Stimulated activated CD4-positive, alpha-beta T cell treated with anti-CD3 and anti-CD28 coated beads, Interleukin-15, amount 100 ng/mL, for 1 hour (primary cell): ENCODE measurements at places on chromosomes 2 and 18.
A peak's percentile ranks its signal among the peaks of the same experiment; 100 is the strongest.

GRCh38 chr2:26785431-26786206 lies at the start of gene CENPA:
TSS of gene CENPA (plus strand) at chr2:26786056. CDS start at chr2:26786197, 141 bp downstream.
- peak; percentile 88 for DNase-seq

GRCh38 chr18:59554796-59555335 lies 142.4 kb downstream of the CCBE1 start:
- no peak for DNase-seq

GRCh38 chr2:7329465-7329864 lies 412.3 kb downstream of the RNF144A start:
- DNase-seq, result no peak

GRCh38 chr2:174376967-174377366 lies 18.6 kb upstream of the SCRN3 start:
- no peak for DNase-seq

GRCh38 chr2:41782306-41783158 lies 265.3 kb upstream of the PKDCC start:
- no peak for DNase-seq

DNA sequence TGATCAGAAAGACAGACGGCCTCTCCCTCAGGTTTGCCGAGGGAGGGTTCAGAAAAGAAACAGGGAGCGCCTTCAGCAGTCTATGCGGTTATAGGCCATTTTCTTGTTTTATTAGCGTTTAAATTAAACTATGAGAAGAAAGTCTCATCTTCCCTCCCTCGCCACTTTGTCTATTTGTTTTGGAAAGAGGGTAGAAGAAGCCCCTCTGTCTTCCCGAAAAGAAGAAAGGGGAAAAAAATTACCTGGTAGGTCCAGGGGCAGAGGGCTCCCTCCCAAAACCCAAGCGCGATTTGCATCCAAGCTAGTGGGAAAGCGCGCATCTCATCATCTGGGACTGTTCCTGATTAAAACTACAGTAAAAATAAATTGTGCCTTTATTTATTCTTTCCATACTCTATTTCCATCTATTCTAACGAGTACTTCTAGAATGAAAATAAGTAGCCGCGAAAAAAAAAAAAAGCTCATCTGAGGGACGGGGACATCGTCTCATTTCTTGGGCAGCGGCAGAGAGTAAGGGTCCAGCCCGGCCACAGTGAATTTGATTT lies 2.4 kb downstream of the PAX8 start:
- DNase-seq, result no peak

DNA sequence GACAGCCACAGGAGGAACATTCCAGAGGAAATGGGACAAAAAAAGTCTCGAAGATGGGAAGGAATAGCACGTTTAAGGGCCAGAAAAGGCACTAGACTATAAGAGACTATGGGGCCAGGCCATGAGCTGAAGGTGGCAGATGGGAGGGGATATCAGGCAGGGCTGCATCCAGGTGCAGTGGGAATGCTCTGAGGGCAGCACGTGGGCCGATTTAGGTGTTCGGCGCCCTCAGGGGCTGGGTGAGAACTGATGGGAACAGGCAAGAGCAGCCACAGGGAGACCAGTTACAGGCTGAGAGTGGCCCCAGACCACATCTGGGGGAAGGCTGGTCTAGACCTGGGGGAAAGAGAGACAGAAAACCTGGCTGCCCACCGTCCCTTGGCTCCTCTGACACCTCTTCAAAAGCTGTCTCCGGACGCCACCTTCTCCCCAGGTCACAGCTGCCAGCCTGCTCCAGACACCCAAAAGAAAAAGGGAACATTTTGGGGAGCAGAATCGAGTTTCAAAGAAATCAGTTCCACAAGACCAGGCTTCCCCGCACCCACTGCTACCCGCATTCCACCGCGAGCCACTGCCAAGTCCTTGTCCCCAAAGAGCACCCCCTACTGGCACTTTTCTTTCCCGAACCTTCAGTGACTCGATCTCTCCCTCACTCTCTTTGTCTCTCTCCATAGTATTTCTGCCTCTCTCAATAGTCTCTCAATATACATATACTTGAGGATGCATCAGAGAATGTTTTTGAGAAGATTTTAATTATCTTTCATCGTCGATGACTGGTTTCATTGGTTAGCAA lies 190.1 kb upstream of the AGAP1 start:
- no peak for DNase-seq

DNA sequence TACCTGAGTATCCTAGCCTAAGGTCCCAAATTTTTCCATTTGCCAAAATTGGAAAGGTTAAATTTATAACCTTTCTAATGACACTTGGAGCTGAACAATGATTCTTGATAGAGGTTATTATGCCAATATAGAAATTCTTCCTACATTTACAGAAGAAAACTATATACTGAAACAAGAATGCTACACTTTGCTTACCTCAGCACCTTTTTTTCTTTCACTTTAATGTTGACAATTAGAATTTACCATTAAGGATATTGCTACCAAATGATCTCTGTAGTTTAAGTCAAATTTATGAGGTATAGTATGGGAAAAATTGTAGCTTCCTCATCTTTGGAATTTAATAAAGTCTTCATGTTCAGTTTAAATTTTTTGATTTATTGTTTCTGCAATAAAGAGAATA lies 577.0 kb downstream of the NR4A2 start:
- DNase-seq, result no peak

- no peak for DNase-seq
Observed at GRCh38 chr2:17191223-17191622, 327.0 kb downstream of the RAD51AP2 start.

GRCh38 chr18:3993941-3994687 lies 461.0 kb downstream of the DLGAP1 start:
- no peak for DNase-seq

DNA sequence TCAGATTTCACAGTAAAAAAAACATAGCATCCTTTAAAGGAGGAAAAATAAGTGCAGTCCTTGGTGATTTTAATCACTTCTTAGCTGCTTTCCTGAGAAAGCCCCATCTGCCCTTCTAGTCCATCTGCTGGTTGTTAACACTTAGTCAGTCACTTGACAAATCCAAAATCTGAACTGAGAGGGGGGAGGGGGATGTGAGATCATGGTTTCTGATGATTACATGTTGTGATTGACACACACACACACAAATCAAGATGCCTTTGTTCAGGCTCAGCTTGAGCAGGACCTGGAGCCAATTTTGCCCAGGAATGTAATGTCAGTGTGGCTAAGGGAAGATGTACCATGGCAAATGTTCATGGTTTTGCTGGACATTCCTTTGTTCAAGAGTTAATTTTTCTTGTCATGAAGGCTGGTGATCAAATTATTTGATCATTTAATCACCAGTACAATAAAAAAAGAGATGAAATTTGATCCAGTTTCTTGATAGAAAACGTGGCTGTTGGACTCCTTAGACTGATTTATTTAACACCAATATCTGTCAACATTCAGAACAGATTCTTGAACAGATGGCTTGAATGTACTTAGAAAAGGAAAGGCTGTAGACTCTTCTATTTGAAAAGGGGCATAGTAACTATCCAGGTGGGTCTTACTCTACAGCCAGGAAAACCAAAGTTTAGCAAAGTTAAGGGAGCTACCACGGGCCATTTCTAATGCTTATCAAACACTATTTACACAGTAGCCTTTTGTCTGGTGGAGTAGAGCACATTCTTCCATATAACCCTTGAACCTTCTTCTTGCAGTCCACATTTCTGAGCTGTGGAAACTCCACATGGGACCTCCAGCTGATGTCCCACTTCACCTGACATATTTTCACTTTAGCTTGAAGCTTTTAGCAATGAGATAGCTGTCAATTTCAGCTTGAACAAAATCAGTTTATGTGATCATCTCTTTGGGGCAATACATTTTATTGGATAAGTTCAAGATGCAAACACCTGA lies 408.7 kb downstream of the PIK3C3 start:
- DNase-seq, result no peak

DNA sequence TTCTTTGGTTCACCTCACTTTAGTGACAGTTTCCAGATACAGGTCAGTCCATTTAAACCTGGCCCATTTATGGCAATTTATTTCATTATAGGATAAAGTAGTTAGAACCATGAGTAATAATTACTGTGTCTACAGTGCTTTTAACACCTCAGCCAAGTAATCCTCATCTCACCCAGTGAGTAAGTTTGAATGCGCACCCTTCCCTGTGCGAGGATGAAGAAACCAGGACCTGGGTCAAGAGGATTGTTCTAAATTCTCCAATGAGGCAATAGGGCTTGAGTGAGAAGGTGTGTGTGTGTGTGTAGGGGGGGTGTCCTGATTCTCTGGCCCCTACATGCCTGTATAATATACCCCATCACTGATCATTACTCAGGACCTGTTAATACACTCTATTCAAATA lies 854 bp upstream of the MYO1B start:
- DNase-seq, result no peak

- no peak for DNase-seq
Observed at GRCh38 chr2:5867056-5867455, 174.9 kb downstream of the SOX11 start.

DNA sequence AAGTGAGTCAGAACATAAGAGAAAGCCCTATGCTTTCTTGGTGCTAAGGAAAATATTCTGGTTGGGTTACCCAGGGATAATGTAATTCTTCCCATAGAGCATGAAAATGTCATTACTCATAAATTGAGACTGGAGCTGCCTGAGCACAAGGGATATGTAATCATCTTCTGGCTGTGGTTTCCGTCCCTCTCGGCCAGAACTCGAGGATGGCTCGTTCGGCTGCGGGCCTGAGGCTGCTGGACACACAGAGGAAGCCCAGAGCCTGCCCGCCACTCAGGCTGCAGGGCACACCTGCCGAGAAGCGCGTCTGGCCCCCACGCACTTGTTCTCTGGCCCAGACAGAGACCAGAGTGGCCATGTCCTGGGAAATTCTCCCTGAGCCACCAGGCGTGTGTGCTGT lies 104.9 kb downstream of the ASAP2 start:
- no peak for DNase-seq

GRCh38 chr18:71398531-71398930 lies 1109.7 kb downstream of the SOCS6 start:
- DNase-seq, result no peak

DNA sequence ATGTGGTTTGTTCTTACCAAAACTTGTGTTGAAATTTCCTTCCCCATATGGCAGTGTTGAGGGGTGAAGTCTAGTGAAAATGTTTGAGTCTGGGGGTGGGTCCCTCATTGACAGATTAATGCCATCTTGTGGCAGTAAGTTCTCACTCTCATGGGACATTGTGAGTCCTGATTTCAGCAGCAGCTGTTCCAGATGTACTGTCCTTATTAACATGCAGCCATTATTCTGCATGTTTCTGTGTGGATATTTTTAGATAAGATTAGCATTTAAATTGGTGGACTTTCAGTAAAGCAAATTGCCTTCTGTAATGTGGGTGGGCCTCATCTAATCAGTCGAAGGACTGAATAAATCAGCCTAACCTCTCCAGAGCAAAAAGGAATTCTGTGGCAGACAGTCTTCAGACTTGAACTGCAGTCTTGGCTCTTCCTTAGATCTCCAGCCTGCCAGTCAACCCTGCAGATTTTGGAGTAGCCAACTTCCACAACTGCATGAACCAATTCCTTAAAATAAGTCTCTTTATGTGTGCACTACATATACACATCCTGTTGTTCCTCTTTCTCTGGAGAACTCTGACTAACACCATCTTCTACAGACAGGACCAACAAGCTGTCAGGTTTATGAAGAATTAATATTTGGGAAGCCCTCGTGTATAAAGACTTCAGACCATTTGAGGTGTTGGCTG lies 138.7 kb upstream of the ZNF516 start:
- no peak for DNase-seq

DNA sequence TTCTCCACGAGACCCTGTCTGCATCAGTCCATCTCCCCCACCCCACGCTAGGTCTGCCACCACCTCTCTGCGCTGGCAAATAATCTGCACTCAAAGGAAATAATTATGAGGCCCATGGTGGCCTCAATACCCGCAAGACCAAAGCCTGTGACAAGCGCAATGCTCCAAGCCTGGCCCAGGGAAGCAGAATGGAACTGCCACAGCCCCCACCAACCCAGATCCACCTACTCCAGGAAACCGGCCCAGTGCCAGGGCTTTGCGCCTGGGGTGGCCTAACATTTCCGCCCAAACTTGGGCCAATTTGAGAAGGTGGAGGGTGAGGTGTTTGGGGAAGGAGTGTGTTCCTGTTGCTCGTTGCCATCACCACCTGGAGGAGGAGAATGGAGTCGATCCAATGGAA lies 26.0 kb upstream of the ATOH8 start:
- no peak for DNase-seq

GRCh38 chr2:164496881-164497280 lies 124.4 kb downstream of the GRB14 start:
- DNase-seq, result no peak

DNA sequence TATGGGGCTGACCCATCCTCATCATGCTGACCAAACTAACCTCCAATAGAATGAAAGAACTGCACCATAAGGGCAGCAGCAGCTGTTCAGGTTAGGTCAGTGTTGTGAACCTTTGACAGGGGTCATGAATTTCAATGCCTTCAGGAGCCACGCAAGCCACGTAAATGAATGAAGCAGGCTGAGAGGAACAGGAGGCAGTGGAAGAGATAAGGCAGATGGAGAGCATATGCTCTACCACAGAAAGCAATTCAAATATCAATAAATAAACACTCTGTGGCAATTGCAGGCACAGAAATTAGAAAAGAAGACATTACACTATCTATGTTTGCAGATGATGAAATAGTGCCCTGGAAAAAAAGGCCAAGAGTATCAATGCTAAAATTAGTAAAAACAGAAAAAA lies 56.3 kb downstream of the SCG2 start:
- DNase-seq, result no peak

DNA sequence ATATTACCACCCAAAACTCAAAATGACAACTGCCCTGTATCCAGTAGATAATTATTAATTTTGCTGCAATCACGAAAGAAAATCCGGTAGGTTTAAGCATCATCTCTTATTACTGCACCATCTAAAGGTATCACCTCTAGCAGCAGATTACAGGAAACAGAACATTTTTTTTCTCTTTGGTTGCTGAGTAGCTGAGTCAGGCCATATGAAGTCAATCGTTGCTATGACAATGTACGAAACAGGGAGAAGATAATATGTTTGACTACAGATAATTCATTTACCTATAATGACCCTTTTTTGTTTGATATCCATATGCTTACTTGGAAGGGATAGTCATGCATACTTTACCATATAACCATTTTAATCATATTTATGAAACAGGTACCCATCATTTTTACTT lies 831.6 kb upstream of the CHAC2 start:
- DNase-seq, result no peak

DNA sequence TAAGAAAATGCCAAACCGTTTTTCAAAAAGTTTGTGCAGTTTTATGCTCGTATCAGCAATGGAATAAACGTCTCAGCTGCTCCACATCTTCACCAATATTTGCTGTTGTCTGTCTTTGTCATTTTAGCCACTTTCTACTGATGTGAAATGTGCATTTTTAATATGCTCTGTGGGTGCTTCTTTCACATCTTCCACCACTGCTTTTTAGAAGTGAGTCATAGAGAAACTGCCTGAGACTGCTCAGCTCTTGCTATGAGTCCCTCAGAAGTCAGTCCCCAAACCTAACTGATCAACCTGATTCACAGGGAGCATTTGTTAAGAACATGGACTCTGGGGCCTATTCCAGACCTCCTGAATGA lies 41.0 kb upstream of the EPC2 start:
- no peak for DNase-seq
